Activated effector memory CD4-positive, alpha-beta T cell treated with Interleukin-2 at 50 U/mL for 16 hours (primary cell): ENCODE measurements at places on chromosomes 11 and 22.

- no peak for DNase-seq
Measured at GRCh38 chr11:109507331-109507730, 85.3 kb downstream of the C11orf87 start.

GRCh38 chr11:94708642-94709041 lies 59.5 kb upstream of the AMOTL1 start:
- no peak for DNase-seq

DNA sequence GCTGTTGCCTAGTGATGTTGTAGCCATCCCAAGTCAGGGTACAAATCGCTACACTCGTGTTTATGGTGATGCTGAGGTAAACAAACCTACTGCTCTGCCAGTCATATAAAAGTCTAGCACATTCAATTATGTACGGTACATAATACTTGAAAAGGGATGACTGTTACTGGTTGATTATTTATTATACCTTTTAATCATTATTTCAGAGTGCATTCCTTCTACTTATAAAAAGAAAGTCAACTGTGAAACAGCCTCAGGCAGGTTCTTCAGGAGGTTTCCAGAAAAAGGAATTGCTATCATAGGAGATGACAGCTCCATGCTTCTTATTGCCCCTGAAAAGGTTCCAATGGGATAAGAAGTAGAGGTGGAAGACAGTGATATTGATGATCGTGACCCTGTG lies 652.5 kb upstream of the KIRREL3 start:
- no peak for DNase-seq

DNA sequence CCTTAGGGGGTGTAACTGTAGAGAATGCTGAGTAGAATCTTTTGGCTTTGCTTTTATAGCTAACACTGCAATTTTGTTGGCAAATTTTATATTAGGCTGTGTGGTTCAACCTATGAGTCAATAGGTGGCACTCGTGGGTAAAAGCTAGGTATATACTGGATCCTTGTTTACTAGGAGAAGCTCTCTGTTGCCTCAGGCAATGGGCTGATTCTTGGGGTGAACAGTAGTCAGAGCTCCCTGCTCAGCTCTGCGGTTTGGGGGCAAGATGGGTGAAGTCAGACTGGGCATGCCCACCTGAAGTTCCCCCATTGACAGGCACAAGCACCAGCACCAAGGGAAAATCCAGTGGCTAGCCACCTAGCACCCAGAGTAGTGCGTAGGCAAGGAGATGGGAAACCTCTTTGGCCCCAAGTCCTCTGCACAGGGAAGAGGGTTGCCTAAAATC lies 238.7 kb downstream of the FAM181B start:
- DNase-seq, result no peak

DNA sequence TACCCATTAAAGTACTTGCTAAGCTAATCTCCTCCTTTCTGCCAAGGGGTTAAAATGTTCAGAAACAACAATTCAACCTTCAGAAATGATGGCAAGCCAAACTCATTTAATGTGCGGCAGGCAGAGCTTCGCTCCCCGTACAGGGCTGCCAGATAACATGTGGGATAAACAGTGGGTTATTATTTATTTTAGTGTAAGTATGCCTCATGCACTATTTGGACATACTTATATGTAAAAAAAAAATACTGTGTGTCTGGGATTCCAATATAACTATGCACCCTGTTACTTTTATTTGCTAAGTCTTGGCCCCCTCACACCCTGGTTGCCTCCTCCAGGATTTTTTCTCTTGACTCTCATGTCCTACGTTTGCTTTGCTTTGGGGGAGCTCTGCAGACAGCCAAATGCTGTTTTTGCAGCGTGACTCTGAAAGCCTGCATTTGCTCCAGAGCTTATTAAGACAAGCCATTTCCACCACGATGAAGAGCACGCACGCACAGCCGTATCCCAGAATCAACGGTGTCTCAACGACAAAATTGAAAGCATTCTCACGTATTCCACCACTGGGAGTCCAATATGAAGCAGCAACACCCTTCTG lies 86.5 kb upstream of the SHANK2 start:
- DNase-seq, result no peak

DNA sequence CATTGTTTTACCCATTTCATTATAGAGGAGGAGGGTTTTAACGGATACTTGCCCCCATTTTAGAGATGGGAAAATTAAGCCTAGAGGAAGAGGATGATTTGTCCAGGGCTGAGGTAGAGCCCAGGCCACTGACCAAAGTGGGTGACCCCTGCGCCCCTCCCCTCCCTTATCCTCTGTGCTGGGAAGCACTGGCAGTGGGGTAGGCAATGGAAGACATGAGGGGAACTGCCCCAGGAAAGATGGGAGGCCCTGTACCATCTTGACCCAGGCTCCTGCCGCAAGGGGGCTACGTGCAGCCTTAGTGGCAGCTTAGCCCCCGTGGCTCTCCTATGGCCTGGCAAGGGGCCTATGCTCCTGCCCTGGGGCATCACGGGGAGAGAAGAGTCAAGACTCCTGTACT lies 76.4 kb upstream of the MYOD1 start:
- DNase-seq, result no peak

DNA sequence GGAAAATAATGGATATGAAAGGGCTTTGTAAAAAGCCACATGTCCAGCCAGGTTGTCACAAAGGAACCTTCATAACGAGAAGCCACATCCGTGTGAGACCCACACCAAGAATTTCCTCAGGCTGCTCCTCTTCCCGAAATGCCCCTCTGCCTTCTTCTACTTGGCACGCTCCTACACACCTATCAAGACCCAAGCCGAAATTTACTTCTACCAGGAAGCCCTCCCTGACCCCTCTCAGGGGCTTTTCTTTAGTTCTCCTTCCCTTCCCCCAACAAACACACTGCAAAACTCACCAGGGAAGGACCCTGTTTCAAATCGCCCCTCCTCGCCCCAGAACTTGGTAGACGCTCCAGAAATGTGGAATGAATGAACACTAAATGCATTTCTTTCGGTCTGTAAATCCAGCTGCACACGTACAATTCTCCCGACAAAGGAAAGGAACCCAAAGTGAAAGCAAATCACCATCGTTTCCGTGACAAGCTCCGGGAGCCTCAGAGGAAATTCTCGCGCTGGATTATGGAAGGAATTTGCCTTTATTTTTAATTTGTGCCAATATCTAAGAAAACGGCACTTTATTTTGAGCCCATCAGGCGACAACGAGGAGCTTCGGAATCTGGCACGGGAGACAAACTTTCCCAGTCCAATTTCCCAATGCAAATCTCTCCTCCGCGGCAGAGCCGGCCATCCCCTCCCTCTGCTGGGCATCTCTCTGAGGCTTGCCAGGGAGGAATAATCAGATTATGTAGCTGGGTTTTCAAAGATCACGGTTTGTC lies 13.2 kb upstream of the SHISAL1 start:
- DNase-seq, result no peak

GRCh38 chr22:21857481-21857914 lies 9.9 kb downstream of the MAPK1 start:
- no peak for DNase-seq

- no peak for DNase-seq
Measured at GRCh38 chr11:30174265-30175020, 56.4 kb upstream of the FSHB start.

- no peak for DNase-seq
Measured at GRCh38 chr11:66267039-66267378, 1.4 kb upstream of the RAB1B start.

- DNase-seq, result no peak
Measured at GRCh38 chr11:61775606-61776554, 16.5 kb downstream of the TMEM258 start.

DNA sequence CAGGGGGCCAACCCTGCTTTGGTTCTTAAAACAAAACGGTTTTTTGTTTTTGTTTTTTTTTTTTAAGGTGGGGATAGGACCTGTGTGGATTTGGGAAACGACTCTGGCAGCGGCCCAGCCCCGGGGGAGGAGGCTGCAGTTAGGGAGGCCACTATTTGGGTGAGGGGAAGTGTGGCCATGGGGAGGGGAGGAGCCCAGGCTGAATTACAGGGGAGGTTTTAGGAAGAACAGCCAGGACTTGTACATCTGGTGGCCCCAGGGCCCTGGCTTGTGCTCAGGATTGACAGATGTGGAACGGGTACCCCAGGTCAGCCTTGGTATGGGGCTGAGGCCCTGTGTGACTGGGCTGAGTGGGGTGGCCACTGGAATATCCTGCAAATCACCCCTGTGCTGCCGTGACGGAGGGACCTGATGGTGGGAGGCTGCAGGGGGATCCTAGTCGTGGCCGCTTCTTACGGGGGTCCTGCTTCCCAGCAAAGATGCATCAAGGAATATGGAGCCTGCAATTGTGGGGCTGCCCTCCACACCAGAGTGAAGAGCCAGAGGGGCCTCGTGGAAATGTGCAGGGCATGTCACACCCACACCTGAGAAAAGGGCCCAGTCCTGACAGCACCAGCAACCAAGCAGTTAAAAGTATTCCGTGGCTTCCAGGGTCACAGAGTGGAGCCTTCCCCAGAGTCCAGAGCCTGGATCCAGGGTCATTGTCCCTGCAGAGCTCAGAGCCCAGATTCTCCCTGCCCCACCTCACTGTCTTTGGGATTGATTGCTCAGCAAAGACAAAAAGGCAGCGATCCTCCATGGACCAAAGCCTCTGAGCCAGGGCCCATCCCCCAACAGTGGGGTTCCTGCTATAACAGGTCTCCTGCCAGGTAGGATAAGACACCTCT lies 55.2 kb upstream of the WNT7B start:
- DNase-seq, result no peak

DNA sequence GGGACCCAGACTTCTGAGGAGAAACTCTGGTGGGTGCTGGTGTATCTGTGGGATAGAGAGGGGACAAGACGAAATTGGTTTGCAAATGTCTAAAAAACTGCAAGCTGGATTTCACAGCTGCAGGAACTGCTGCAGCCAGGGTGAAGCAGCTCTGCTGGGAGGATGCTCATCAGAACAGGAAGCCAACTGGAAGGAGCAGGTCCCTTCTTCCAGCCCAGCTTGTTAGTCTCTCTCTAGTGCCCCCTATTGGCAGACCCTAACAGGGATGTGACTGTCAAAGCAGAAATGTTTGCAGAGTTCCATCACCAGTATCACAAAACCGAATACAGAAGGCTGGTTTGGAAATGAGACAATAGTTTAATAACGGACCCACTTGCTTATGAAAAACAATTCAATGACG lies 74.8 kb upstream of the SLC22A12 start:
- DNase-seq, result no peak

DNA sequence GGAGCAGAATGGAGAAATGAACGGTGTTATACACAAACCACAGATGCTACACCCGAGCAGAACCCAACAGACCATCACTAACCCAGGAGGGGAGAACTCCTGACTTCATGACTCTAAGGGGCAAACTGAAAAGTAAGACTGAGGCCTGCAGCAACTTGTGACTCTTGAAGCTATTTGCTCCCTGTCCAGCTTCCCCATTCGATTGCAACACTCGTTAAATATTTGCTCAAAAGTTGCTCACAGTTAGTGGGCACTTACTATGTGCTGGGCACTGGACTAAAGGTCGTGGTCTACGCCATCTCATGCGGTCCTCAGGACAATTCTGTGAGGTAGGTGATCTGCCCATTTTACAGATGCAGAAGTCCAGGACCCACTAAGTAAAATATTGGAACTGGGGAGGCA lies 9.5 kb upstream of the ADA2 start:
- no peak for DNase-seq

- DNase-seq, result no peak
Measured at GRCh38 chr11:45246241-45246640, 39.9 kb downstream of the SYT13 start.
